Stimulated activated naive CD4-positive, alpha-beta T cell treated with Interleukin-2 at 50 U/mL for 16 hours (primary cell): ENCODE measurements at places on chromosomes 1 and 21.
A peak's percentile ranks its signal among the peaks of the same experiment; 100 is the strongest.

DNA sequence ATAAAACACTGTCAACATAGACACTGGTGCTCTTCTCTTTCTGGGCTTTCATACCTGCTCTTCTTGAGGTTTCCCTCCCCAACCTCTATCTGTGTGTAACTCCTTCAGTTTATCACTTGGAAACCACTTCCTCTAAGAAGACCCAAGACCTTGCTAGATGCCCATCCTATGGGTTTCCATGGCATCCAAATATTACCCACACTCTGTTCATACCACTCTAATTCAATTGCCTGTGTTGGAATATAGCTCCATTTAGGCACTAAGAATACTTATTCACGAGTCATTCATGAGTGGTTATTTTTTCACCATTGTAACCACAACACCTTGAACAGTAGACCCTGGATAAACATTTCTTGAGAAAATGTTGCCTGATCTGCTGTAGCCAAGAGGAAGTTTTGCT lies 231.1 kb upstream of the SGIP1 start:
- no peak for DNase-seq

DNA sequence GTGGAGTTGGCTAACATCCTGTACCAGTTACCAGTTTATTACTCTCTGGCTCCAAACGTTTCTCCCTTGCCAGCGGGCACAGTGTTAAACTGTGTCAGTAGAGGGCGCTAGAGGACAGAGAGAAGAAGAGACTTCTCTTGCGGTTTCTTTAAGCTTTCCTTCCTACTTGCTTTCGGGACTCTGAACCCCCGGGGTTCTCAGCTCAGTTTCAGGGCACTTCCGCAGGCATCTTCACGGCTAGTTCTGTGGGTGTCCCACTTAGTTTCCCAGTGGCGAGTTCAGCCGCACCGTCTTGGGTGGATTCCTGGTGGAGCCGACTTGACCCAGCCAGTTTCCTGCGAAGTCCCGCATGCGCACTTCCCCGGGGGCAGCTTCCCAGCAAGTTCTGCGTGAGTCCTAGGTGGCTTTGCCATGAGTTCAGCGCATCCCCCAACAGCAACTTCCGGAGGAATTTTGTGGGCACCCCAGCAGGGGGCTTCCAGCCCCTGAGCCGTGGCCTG lies 37.9 kb upstream of the BTG2 start:
- peak; percentile 77 for DNase-seq

- no peak for DNase-seq
These were observed 496.8 kb upstream of the ZRANB2 start for GRCh38 chr1:71577451-71578131.

- no peak for DNase-seq
These were observed 84.9 kb downstream of the ZC3H11B start for GRCh38 chr1:219527994-219528393.

DNA sequence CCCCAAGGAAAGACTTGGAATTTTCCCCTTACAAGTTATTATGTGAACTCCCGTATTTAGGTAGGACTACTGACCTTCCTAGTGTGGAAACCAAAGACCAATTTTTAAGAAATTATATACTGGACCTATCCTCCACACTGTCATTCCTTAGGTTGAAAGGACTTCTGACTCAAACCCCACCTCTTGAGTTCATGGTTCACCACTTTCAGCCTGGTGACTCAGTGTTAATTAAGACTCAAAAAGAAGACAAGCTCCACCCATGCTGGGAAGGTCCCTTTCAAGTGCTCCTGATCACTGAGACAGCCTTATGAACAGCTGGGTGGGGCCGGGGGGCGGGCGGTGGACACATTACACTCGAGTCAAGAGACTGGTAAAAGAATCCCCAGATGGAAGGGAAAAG lies 113.2 kb downstream of the LRRC53 start:
- DNase-seq: no peak

DNA sequence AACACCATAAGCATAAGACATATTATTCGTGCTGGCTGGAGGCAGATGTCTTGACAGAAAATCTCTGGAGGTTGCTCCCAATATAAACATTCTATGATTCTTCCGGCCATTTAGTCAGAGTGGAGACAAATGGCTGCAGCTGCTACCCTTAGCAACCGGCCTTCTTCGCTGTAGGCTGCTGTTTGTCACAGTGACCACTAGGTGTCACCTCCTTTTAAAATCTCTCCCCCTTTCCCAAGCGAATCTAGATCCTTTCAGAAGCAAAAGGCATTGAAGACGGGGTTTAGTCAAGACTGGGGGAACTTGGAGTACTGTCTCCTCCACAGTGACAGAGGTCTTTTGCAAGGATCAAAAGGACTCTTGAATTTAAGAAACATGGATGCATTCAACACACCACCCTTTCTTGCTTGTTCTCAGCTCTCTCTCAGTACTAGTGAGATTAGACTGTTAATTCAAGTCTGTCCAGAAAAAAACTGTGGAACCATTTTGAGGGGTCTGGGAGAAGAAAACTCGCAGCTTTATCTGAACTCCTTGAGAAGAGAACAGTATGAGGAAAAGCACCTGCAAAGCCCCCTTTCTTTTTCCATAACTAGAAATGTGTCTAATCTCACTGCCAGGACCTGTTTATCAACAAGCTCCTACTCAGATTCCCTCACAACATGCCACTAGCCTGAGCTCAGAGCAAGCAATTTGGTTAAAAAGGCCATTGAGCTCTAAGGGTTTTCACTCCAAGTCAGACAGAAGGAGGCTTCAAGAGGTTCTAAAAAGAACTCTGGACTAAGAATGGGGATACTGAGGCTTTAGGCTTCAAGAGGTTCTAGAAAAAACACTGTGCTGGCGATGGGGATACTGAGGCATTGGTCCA lies 408.3 kb upstream of the PLXNA2 start:
- peak; percentile 0 for DNase-seq

- DNase-seq: no peak
These were observed 65.4 kb downstream of the FAM163A start for GRCh38 chr1:179808503-179808902.

DNA sequence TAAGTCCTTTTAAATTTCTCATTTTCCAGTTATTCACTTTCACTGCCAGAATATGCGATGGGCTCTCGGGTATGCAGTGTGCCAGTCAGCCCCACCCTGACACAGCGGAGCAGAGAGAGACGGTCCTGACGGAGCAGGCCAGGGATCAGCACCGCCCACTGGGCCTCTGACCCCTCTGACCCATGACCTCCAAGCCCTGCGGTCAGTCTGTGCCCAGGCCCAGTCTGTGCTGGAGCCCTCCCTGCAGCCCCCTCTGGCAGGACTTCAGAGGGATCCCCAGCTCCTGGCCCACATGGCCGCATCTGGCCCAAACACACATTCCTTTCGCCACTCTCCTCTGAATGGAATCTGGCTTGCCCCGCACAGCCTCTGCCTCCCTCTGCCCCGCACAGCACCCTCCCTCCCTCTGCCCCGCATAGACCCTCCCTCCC lies 43.4 kb upstream of the COL6A2 start:
- no peak for DNase-seq

- DNase-seq: no peak
These were observed 23.3 kb upstream of the LYPD8 start for GRCh38 chr1:248778906-248779305.

- DNase-seq: no peak
These were observed 27.0 kb downstream of the NAV1 start for GRCh38 chr1:201565771-201566528.

GRCh38 chr1:187909382-187909781 lies 1080.6 kb downstream of the PLA2G4A start:
- no peak for DNase-seq

DNA sequence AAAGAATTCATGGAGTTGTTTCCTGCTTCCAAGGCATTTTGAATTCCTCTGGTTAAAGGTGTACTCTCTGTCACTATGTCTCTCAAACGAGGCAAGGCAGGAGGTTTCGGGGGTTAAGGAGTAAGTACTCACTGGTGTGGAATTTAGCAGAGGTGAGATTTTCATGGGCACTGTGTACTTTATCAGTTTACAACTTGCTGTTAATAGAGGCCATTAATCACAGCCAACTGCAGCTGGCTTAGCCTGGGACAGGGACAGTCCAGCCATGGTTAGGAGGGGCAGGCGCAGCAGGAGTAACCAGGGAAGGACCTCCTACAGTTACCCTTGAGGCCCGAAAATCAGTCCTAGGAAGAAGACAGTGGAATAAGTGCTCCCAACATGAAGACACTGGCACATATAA lies 18.1 kb upstream of the TMEM9 start:
- DNase-seq: no peak

DNA sequence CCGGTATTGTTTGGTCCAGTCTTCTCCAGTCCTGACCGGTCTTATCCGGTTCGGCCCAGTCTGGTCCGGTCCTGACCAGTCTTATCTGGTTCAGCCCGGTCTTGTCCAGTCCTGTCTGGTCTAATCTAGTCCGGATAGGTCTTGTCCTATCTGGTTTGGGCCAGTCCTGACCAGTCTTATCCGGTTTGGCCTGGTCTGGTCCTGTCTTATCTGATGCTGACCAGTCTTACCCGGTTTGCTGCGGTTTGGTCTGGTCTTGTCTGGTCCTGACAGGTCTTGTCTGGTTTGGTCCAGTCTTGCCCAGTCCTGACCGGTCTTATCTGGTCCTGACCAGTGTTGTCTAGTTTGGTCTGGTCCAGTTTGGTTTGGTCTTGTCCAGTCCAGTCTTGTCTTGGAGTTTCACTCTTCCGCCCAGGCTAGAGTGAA lies 30.1 kb downstream of the DHX9 start:
- no peak for DNase-seq
